ENCODE measurements at places on chromosomes 7 and 10.

DNA sequence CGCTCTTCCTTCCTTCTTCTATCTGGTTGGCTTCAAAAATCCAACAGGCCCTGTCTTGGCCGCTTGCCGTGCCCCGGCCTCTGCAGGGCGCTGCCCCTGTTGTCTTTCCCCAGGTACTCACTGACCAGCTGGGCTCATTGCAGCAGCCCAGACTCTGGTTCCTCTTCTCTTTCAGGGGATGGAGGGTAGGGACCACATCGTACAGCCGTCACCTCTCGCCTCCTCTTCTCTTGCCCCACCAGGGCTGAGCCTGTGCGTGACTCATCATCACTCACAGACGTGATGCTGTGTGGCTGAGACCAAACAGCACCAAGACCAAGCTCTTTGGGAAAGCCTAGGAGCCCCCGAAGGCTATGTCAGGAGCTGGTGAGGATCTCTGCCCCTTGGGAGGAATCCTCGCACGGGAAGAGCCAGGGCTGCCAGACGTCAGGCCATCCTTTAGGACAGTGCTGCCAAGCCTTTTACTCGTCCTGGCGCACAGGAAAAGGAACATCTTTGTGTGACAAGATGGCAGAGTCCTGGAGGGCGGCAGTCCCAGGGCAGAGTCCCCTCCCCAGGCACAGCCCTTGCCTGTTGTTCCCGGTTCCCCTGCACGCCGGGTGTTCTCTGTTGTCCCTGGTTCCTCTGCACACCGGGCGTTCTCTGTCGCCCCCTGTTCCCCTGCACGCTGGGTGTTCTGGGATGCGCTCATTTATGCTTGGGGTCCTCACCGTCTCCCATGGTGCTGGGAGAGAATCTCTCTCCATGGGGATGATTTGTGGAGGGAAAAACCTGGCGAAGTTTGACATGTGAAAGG lies 188.5 kb upstream of the SHH start:
- peak; percentile 18 for DNase-seq

- no peak for DNase-seq
Measured at GRCh38 chr7:38060116-38060515, 117.9 kb upstream of the STARD3NL start.

DNA sequence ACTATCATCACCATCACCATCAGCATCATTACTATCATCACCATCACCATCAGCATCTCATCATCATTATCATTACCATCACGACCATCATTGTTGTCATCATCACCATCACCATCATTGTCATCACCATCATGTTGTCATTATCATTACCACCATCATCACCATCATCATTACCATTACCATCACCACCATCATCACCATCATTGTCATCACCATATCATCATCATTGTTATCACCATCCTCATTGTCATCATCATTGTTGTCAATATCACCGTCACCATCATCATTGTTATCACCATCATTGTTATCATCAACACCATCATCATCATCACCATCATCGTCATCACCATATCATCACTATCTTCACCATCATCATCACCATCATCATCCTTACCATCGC lies 124.3 kb downstream of the PTPRN2 start:
- DNase-seq, result no peak

- no peak for DNase-seq
Measured at GRCh38 chr10:116002735-116003134, 270.3 kb downstream of the GFRA1 start.

DNA sequence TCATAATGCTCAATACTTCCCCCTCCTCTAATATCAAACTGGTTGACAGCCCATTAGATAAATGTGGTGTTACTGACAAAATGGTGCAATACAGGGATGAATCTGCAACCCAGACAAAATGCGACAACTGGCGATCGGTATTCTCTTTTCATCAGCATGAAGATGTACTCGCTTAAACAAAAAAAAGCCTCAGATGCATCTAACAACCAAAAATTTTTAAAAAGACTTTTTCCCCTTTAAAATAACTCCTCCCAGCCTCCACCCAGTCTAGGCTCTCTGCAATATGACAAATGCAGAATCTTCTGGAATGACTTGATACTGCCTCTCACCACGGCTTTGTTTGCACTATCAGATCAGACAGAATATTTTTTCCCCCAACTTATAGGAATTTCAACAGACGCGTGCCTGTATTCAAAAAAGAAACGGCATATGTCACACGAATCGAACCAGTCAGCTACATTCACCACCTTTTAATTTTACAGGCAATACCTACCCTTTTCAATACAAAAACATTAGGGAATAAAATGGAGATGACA lies 1.2 kb downstream of the YWHAG start:
- no peak for DNase-seq

DNA sequence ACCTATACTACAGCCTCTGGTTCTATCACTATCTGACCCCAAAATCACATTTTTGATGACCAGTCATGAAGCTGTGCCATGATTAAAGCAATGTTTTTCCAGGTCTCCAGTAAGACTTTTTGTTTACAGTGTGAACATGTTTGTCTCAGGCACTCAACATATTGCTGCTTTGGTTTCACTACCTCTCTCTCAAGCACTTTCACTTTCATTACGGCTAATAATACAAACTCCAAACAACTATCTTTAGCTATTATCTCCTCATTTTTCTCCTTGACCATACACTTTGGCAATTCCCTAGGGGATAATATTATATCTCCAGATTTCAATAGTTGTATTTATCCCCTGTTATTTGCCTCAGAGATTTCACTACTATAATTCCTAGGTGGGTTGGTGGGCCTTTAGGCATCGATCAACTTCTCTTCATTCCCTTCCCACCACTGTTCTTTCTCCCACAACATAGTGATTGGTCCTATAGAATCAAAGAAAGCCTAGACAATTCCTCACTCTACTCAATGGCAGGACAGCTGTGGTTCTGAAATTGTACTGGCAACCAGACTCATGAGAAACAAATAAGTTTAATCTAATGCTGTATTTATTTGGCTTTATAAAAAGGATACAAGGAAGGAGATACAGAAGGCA lies 261.4 kb upstream of the ZWINT start:
- DNase-seq, result no peak

- DNase-seq, result no peak
Measured at GRCh38 chr10:3135006-3135405, 37.6 kb downstream of the PITRM1 start.

DNA sequence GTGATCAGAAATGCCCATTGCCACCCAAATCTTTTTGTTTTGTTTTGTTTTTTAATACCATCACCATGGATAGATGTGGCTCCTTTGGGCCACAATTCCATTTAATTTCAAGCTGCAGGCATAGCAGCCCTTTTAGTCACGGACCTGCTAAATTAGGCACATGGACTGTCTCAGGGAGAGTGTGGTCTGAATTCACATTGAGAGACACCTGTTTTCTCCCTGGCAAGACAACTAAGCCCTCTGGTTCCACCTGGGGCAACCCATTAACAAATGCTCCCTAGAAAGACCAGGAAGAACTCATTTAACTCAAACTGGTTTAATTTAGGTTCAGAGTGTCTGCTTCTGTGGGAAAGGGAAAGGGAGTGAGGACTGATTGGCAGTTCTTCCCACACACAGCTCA lies 88.2 kb upstream of the ANKRD1 start:
- DNase-seq, result no peak

DNA sequence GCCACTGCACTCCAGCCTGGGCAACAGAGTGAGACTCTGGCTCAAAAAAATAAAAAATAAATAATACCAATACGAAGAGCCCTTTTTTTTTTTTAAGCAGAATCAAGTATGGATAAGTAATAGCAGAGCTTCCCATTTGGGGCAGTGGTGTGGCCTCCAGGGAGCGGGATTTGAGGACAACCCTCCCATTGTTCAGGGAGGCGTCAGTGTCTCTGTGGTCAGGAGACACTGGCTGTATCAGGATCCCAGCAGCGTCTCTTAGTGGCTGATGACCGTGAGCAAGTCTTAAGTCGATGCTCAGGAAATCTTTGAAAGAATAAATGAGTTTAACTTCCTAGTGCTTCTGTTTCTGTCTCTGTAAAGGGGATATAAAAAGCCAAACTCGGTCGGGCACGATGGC lies 25.2 kb upstream of the SH2B2 start:
- DNase-seq, result no peak

DNA sequence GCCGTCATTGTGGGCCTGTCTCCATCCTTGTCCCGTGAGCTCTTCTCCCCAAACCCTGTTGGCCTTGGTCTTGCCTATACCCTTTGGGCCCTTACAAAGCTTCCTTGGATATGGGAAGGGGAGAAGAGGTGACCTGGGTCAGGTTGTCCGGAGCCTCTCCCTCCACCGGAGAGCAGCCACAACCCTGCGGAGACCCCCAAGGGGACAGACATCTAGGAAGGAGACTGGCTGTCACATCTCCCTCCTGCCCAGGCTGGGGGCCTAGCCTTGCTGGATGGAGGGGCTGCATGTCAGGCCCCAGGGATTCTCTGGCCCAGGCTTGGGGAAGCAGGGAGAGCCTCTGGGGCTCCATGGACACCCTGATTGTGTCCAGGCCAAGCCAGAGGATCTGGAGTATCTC lies 11.8 kb downstream of the NACAD start:
- no peak for DNase-seq

GRCh38 chr7:111041577-111041976 lies 49.4 kb upstream of the LRRN3 start:
- DNase-seq, result no peak

DNA sequence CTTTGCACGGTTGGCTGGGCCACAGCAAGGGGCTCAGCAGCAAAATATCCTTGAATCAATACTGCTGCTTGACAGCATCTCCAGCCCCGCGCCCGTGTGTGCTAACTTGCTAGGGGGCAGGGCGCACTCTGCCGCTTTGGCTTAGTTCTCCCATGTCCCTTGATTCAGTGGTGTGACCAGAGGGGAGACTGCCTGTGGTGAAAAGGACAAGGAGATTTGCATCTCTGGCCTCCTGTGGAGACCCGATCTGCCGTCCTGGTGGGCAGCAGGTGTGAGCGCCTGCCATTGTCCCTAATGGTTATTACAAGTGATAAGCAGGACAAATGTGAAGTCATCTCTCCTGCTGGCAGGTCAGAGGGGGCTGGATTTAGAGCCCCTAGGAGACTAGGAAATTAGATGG lies 500.2 kb upstream of the GALNT17 start:
- DNase-seq, result peak; percentile 45

DNA sequence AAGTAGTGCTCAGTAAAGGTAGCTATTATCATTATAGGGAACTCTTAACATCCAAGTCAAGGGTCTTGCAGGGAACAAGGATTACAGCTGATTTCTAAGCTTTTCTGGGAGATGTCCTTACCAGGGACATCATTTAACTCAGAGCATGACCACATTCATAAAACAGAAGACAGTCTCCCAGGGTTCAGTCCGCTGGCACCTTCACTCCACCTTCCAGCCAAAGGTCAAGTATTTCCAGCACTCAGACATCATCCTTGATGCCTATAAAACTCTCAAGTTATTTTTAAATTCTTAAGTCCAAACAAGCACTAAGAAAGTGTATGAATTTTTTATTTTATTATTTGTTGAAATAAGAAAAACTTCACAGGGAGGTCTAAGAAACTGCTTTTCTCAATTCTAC lies 119.7 kb upstream of the KMT2E start:
- DNase-seq, result no peak

DNA sequence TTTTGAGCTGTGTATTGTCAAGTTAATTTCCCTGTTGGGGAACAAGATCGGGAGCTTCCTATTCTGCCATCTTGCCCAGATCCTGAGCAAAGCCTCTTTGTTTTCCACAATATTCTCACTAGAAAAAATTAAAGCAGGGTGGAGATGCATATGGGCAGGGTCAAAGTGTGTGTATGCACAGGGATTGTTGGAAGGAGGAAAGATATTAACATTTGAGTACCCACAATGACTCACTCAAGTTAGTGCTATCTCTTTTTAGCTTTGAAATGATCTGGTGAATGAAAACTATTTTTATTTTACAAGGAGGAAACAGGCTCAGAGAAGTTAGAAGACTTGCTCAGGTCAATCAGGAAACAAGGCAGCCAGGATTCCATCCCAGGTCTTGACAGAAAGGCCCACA lies 6.7 kb upstream of the BTBD16 start:
- no peak for DNase-seq

DNA sequence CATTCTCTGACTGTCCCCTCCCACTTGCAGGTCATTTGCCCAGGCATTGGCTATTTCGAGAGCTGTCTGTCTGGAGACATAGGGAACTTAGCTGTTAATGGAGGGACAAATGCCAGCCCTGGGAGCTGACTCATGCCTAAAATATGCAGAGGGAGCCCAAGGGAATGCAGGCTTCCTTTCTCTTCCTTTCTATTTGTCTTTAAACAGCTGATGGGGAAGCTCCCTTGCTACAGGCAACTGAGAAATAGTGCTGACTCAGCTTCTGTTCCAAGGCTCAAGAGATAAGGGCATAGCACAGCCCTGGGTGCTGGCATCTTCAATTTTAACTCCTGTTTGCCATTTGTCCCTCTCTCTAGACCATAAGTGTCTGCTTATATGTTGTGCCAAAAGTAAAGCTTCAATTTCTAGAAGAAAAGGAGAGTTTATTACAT lies 82.7 kb upstream of the C1GALT1 start:
- peak; percentile 97 for DNase-seq

DNA sequence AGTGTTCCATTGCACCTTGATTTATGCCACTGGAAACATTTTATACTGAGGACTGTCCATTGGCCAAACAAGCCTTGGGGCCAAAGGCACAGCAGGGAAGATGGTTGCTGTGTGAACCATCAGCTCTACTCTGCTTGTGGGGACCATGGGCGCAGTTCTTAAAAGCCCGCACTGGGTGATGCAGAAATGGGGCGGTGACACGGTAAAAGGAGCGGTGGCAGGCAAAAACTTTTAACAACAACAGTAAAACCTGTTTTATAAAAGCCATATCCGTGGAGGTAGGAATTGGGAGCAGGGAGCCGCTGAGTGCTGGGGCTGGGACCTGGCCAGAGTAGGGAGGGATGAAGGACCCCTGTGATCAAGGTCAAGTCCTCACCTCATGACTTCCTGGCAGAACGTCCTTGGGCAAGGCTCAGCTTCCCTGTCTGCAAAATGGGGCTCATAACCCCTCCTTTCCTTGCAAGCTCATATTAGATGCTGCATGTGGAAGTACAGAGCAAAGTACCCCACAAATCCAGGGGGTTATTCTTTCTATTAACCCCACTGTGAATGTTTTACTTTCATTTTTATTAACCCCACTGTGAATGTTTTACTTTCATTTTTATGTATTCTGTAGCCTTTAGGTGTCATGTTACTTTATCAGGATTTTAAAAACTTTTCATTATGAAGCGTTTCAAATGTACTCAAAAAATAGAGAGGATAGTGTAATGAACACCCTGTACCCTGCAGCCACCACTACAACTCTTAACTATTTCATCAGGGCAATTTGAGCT lies 78.3 kb downstream of the GRK5 start:
- DNase-seq, result no peak

DNA sequence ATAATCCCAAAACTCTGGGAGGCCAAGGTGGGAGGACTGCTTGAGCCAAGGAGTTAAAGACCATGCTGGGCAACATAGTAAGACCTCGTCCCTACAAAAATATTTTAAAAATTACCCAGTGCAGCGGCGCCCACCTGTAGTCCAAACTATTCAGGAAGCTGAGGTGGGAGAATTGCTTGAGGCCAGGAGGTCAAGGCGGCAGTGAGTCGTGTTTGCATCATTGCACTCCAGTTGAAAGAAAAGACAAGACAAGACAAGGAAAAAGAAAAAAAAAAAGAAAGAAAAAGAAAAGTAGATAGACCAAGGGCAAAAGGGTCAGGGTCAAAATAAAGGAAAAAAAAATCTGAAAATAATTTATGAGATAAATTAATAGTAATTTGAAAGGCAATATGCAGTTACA lies 5.8 kb downstream of the ANXA7 start:
- DNase-seq, result no peak

Measured in H9 (cell line).